ENCODE measurements at places on chromosomes 13 and 19.

DNA sequence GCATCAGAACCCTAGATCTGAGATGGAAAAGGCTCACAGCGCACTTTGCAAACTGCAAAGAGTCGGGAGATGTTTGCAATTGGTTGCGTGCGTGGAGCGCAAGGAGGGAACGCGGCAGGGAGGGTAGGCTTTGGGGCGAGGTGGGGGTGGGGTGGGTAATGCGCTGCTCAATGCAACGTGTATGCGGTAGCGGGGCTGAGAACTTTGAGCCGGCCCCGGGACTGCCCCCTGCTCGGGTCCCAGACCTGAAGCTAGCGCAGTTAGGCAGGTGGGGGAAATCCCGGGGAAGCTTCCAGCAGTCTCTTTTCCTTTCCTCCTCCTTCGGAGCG is 971 bp downstream of the FOSB start:
- DNase-seq: no peak

DNA sequence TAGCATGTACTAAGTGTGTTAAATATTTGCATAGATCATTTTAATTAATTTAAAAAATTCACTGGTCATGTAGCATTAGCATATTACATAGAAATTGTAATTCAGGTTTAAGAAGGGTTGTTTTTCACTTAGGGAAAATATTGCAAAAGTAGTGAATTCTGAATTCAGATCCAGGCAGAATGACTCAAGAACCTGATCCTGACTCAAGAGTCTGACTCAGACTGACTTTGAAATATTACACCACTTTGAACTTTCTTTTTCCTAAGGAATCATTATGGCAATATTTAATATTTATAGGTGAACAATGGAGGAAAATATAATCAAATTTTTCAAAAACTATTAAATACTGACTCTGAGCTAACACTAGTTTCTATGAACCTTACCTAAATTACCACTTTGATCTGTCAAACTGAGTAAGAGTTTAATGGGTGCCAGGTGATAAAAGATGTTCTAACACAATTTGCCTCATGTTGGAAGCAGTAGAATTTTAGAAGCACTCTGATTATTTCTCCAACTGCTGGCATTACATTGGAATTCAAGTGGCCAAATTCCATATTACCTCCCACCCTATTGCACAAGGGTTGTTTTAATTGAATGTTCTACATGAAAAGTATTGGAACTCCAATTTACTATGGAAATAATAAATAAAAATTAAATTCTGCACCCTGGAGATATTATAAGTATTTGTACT is 261.6 kb downstream of the SLITRK1 start:
- DNase-seq: no peak

- no peak for DNase-seq
Observed at GRCh38 chr13:35028338-35028867, 86.3 kb downstream of the NBEA start.

DNA sequence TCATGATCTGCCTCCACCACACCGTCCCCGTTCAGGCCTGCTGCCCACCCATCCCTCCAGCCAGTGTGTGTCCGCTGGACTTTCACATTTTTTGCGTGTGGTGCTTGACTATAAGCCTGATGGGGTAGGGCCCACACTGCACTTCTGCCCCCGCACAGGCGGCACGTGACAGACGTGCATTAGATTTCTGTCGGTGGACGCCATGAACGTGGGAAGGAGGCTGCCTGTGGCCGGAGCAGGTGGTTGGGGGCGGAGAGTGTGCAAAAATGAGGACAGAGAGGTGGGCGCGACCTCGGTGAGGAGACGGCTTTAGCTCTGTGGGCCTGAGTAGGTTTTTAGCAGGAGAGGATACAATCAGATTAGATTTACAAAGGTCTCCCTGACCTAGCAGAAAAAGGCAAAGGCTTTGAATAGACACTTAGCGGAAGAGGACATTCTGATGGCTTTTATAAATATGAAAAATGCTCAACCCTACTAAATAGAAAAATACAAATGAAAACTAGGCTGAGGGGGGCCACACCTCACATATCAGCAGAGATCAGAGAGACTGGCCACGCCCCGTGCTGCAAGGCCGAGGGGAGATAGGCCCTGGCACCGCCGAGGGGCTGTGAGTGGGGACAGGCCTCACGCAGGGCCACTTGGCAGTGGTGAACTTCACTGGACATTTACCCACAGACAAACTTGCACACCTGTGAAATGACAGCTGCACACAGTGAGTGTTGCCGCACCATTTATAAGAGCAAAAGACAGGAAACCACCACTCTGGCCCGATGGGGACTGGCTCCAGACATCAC is 25.4 kb downstream of the PAK4 start:
- no peak for DNase-seq

DNA sequence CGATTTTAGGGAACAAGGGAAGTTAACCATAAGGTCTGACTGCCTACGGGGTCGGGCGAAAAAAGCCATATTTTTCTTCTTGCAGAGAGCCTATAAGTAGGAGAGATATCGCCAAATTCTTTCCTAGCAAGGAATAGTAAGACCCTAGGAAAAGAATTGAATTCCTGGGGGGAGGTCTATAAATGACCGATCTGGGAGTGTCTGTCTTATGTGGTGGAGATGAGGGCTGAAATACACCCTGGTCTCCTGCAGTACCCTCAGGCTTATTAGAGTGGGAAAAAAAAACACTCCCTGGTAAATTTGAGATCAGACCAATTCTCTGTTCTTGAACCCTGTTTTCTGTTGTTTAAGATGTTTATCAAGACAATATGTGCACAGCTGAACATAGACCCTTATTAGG is 447.5 kb upstream of the ATXN8OS start:
- DNase-seq: no peak

DNA sequence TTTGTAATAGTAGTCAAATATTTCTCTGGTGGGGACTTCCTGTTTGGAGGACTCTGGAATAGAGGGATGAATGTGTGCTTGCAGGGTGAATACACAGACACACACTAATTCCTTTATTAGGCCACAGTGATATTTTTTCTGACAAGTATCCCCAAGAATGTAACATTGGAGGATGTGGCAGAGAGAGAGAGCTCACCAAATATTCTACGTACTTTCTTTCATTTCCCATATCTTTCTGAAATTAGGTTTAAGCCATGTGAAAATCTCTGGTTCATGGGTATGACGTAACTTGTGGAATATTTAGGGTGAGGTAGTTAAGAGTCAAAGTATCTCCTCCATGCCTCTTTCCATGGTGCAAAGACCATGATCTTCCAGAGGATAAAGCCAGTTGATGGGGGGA is 463.4 kb downstream of the DIAPH3 start:
- DNase-seq: no peak

DNA sequence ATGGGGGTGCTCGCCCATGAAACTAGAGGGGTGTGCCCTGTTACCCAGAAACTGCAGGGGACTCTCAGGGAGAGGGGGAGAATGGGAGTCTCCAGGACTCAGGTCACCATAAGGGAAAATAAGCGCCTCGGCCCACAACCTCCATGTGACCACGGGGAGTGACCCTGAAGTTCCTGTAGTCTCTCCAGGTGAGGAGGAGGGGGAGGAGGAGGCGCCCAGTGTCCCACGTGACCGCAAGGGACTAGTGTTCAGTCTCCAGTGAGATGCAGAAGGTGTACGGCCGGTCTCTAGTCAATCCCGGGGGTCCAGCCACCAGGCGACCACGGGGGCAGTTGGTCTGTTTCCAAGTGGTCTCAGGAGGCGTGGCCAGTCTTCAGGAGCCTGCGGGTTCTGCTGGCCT is 16.0 kb downstream of the TM6SF2 start:
- DNase-seq: no peak

DNA sequence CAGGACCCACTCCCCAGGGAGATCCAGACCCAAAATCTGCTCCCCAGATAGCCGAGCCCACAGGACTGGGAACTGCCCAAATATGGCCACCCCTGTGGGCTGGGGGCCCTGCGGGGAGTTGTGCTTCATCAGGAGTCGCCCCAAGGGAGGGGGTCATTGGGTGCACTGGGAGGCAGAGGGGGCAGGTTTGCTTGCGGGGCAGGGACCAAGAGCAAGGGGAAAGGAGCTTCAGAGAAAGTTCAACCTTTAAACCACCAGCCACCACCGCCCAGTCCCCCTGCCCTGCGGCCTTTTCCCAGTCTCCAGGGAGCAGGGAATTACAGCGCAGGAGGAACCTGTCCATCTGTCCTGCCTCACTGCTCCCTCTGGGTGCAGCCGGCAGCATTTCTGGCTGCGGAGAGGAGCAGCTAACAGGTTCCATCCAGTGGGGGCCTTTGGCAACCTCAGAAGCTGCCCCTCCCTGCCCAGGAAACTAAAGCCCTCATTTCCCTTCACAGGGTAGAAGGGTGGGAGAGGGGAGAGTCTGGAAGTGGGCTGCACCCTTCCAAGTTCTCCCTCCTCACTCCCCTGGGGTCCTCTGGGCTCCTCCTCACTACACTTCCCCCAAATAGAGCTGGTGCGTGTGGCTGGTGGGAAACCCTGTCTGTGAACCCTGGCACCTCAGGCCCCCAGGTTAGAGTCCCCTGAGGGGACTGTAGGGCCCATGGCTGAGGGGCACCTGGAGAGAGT is 13.8 kb upstream of the ASF1B start:
- no peak for DNase-seq

- no peak for DNase-seq
Observed at GRCh38 chr13:23699271-23699670, 129.1 kb downstream of the TNFRSF19 start.

DNA sequence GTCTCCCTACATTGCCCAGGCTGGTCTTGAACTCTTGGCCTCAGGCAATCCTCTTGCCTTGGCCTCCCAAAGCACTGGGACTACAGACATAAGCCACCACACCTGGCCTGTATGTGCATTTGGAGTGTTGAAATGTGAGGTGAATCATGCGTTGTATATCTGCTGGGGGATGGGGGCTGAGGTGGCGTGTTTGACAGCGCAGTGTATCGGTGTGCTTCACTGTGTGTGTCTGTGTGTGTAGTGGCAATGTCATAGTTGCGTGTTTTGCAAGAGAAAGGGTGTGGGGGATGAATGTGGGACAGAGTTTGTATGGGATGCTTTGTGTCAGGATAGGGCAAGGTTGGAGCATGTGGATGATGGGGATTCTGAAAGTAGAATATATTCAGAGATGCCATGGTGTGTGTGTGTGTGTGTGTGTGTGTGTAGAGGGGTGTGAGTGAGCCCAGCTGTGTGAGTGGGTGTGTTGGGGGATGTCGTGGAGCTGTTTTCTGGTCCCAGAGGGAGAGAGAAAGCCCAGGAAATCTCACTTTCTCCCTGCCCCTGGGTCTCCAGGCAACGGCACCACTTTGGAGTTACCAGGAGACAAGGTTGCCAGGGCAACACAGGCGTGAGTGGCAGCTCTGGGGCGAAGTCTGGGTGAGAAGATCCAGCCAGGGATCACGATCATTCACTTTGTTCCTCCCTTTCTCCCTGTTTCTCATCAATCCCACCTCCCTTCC is 1.1 kb upstream of the SWSAP1 start:
- peak; percentile 89 for DNase-seq

GRCh38 chr13:19668778-19669177 is 35.3 kb downstream of the MPHOSPH8 start:
- no peak for DNase-seq

DNA sequence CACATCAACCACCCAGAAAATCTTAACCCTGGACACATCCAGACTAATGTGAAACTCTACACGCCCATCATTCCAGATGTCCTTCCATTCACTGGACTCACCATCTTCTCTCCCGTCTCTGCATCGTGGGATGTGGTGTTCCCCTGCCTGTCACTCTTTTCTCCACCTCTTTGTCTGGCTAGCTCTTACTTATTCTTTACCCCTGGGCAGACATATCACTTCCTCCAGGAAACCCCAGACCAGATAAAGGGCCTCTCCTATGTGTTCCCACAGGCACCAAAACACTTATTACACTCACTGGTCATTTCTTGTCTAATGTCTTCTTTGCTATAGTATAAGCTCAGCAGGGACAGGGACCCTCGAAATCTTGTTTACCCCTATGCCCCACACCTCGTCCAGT is 109.3 kb upstream of the IPO5 start:
- no peak for DNase-seq

Data from head of caudate nucleus (tissue), 42 donors.